Vagina (tissue), 2 donors: ENCODE measurements at places on chromosomes 1 and 21.

DNA sequence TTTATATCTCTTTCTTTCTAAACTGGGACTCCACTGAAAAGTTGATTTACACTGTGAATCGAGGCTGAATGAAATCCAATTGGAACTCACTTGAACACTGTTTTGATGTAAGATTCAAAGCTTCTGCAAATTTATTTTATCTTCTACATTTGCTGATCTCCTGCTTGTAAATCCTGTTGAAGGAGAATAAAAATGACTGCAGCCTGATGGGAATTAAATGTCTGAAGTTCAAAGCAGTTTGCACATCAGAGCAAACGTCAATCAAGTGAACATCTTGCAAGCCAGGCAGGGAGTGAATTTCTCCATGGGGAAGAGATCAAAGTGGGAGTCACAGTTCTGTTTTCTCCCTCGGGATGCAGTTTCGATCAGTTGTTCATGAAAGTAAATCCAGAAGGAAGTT is 127.2 kb downstream of the CACHD1 start:
- no peak overlapping the region for H3K27ac ChIP-seq
- DNase-seq, result no peak
- H3K4me1 ChIP-seq, result peaks cover 33% of the 10 kb centered on the region
- no peaks in the 10 kb centered on the region for H3K27me3 ChIP-seq
- H3K36me3 ChIP-seq, result no peaks in the 10 kb centered on the region

- DNase-seq, result no peak
- no peaks in the 10 kb centered on the region for H3K27me3 ChIP-seq
- H3K27ac ChIP-seq, result no peak overlapping the region
- no peaks in the 10 kb centered on the region for H3K4me1 ChIP-seq
Measured at GRCh38 chr1:245500546-245500945, 345.8 kb downstream of the KIF26B start.

DNA sequence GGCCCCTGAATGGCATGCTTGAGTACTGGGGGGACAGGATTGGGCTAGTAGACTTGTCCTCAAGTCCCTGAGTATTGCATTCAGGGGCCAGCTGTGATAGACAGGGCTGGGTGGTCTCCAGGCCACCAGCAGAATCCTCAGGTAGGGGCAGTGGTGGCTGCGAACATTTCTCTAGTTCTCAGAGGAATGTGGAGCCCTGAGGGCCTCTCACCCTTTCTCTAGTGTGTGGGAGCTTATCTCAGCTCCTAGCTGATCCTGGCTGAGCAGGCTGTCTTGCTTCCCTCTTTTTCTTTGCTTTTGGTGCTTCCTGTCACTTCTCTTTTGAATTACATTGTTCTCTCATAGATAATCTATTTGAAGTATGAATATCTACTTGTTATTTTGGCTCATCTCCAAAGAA is 30.0 kb upstream of the PM20D1 start:
- H3K4me1 ChIP-seq, result no peaks in the 10 kb centered on the region
- no peak for DNase-seq
- no peaks in the 10 kb centered on the region for H3K27me3 ChIP-seq
- H3K36me3 ChIP-seq, result no peaks in the 10 kb centered on the region
- H3K27ac ChIP-seq, result no peak overlapping the region

DNA sequence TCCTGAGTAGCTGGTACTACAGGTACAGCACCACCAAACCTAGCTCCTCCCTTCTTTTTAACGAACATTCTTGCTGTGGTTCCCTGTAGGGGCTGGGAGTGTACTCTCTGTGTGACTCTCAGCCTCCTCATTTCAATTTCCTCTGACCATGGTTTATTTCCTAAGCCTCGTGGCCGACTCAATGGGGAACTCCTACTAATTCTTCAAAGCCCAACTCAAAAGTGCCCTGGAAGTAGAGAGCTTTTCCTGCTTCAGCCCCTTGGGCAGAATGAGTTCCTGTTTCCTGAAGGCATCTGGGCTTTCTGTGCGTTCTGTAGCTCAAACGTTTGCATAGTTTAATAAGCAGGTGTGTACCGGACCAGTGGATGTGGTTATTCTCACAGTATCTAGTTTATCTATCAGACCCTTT is 70.9 kb upstream of the ACOT11 start:
- H3K4me1 ChIP-seq, result peaks cover 41% of the 10 kb centered on the region
- no peaks in the 10 kb centered on the region for H3K36me3 ChIP-seq
- H3K27me3 ChIP-seq, result no peaks in the 10 kb centered on the region
- no peak overlapping the region for H3K27ac ChIP-seq

- no peaks in the 10 kb centered on the region for H3K27me3 ChIP-seq
- no peak for DNase-seq
- H3K4me3 ChIP-seq, result no peak overlapping the region
- no peak overlapping the region for H3K27ac ChIP-seq
Measured at GRCh38 chr1:237779356-237779755, 111.4 kb downstream of the ZP4 start.

DNA sequence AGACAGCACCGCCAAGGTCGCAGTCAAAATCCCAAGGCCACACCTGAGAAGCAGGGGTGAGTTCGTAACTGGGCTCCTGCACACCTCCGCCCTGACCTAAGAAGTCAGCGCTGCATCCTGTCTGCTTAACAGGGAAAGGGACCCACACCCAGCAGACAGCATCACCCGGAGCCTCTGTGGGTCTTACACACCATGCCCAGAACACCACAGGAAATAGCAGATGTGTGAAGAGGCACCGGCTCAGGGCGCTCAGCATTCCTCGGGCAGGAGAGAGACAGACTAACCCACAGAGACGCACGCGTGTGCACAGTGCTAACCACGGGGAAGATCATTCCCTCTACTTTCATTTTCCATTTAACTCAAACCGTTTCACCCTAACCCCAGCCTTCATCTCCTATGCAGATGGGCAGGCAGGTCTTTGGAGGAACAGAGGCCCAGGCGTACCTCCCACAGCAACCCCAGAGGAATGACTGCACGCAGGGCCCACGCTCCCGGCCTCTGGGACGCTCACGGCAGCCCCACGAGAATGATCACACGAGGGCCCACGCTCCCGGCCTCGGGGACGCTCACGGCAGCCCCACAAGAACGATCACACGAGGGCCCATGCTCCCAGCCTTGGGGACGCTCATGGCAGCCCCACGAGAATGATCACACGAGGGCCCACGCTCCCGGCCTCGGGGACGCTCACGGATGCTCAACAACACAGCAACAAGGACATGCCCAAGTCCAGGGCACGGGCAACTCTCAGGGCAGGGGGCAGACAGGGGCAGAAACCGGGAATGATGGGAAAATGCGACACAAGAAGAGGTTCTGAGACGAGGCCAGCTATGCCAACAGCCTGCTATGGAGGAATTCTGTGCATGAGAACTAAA is 20.9 kb downstream of the POFUT2 start:
- peak; percentile 78 for DNase-seq
- peaks cover 72% of the 10 kb centered on the region for H3K36me3 ChIP-seq
- H3K4me3 ChIP-seq, result no peak overlapping the region
- no peaks in the 10 kb centered on the region for H3K27me3 ChIP-seq
- no peak overlapping the region for H3K27ac ChIP-seq

DNA sequence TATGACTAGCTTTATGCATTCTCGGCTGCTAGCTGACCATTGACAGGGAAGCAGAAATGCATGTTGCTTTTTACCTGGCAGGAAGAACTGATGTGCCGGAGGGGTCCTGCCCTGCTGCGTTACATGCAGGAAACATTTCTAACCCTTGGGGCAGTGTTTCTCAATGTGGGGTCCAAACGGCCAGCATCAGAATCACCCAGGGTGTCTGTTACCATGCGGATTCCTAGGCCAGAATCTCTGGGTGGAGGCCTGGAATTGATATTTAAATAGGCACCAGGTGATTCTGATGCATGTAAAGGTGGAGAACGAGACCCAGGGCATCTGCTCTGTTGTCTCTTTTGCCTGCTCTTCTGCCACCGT is 182.7 kb downstream of the PCP4 start:
- H3K36me3 ChIP-seq, result no peaks in the 10 kb centered on the region
- no peaks in the 10 kb centered on the region for H3K27me3 ChIP-seq
- H3K4me3 ChIP-seq, result no peak overlapping the region
- no peak for DNase-seq

- H3K36me3 ChIP-seq, result peaks cover 31% of the 10 kb centered on the region
- DNase-seq, result no peak
- no peaks in the 10 kb centered on the region for H3K27me3 ChIP-seq
- H3K4me1 ChIP-seq, result no peaks in the 10 kb centered on the region
- no peak overlapping the region for H3K4me3 ChIP-seq
Measured at GRCh38 chr1:174243451-174244000, 84.2 kb downstream of the RABGAP1L start.

DNA sequence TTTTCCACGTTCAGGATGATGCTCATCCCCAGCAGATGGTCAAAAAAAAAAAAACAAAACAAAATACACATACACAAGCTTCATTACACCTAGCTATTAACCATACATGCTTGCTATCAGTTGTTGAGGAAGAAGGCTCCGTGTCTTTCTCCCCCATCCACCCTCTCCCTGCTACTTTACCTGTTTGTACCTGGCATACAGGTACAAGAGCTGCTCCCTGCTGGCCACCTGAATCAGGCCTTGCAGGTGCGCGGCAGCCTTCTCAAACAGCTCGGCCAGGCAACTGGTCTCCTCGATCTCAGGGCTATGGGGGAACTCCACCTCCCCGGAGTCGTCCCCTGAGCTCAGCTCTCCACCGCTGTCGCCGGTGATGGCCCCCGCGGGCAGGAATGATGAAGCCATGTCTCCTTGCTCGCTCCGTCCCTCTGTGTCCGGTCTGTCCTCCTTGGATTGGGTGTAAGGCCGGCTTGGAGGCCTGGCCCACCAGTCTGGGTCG is 464 bp downstream of the ACBD6 start:
- H3K27me3 ChIP-seq, result no peaks in the 10 kb centered on the region
- H3K36me3 ChIP-seq, result no peaks in the 10 kb centered on the region
- peaks cover 33% of the 10 kb centered on the region for H3K4me1 ChIP-seq

- H3K27ac ChIP-seq, result no peak overlapping the region
- DNase-seq, result no peak
- H3K4me3 ChIP-seq, result no peak overlapping the region
- no peaks in the 10 kb centered on the region for H3K4me1 ChIP-seq
- H3K36me3 ChIP-seq, result no peaks in the 10 kb centered on the region
Measured at GRCh38 chr1:87986130-87986866, 657.6 kb downstream of the LMO4 start.

- no peaks in the 10 kb centered on the region for H3K27me3 ChIP-seq
- H3K36me3 ChIP-seq, result no peaks in the 10 kb centered on the region
- peaks cover 34% of the 10 kb centered on the region for H3K4me1 ChIP-seq
- no peak for DNase-seq
Measured at GRCh38 chr1:236064674-236065508, at the start of gene NID1. TSS of gene NID1 (minus strand) at chr1:236065090. CDS start at chr1:236065079, 11 bp downstream.

DNA sequence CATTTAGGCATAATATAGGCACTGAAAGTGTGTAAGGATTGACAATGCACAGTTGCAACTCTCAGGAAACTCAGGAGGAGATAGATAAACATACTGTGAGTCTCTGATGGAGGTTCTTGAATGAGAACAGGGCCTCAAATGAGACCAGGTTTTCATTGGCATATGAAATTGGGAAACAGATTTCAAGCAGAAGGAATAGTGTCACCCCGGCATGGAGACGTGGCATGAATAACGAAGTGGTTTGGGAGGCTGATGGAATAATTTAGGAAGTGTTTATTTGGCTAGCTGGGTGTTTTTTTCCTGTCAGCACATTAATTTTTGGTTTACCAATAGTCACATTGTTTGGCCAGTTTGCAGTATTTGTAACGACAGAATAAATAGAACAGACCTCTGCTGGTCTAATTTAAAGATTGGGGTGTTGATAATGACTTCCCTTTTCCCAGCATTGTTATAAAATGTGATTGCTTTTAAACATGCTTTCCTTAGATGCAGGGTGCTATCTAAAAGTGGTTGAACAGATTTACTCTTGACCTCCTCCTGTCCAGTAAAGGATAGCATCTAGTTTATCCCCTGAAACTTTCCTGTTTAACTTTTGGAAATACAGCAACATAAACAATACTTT is 132.0 kb downstream of the C1orf21 start:
- no peak overlapping the region for H3K4me3 ChIP-seq
- peaks cover 10% of the 10 kb centered on the region for H3K4me1 ChIP-seq
- H3K27ac ChIP-seq, result no peak overlapping the region

- DNase-seq, result no peak
- peaks cover 97% of the 10 kb centered on the region for H3K4me1 ChIP-seq
- H3K4me3 ChIP-seq, result no peak overlapping the region
- H3K27ac ChIP-seq, result peak overlapping the region; percentile 53
- no peaks in the 10 kb centered on the region for H3K27me3 ChIP-seq
- no peaks in the 10 kb centered on the region for H3K36me3 ChIP-seq
Measured at GRCh38 chr1:206693592-206693991, 8.9 kb downstream of the MAPKAPK2 start.

- H3K36me3 ChIP-seq, result no peaks in the 10 kb centered on the region
- no peak for DNase-seq
- no peak overlapping the region for H3K27ac ChIP-seq
- H3K27me3 ChIP-seq, result no peaks in the 10 kb centered on the region
- H3K4me1 ChIP-seq, result peaks cover 35% of the 10 kb centered on the region
Measured at GRCh38 chr1:209655411-209656231, 3.4 kb upstream of the LAMB3 start.

DNA sequence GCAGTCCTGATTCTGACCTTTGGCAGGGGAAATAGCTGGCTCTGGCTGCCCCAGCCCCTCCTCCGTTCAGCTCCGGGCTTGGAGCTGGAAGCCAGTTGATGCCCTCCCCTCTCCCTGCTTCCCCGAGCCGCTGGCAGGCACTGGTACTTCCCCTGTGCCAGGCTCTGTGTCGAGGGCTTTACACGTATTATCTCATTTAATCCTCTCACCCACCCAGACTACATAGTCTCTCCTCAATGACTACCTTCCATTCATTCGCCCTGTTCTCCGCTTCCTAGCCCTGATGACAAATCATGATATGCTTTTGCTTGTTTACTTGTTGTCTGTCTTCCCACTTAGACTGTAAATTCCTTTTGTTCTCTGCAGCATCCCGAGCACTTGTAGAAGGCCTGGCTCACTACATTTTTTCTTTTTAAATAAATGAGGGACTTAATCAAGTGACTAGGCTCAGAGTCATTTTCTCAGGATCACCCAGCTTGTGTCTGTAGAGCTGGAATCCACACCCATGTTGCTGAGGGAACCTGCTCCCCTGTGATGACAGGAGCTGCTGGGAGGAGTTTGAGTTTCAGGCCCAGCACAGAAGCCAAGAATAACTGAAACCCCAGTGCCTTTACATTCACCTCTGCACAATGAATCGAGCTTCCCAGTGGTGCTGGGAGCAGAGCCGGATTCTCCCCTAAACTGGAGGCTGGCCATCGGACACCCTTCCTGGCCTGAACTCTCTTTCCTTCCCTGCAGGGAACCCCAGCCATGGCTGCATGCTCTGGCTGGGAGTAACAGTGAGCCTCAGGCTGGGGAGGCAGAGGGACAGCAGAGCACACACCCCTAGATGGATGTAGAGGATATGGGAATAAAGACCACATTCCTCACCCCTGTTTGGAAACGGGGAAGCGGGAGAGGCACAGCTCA is 58.3 kb downstream of the UBIAD1 start:
- H3K36me3 ChIP-seq, result no peaks in the 10 kb centered on the region
- no peak for DNase-seq
- H3K4me1 ChIP-seq, result no peaks in the 10 kb centered on the region
- no peaks in the 10 kb centered on the region for H3K27me3 ChIP-seq

- no peak overlapping the region for H3K4me3 ChIP-seq
- no peak overlapping the region for H3K27ac ChIP-seq
- peaks cover 8% of the 10 kb centered on the region for H3K4me1 ChIP-seq
- no peaks in the 10 kb centered on the region for H3K36me3 ChIP-seq
Measured at GRCh38 chr1:222970040-222970439, 155.2 kb downstream of the DISP1 start.

GRCh38 chr1:55699228-55699627 is 484.1 kb upstream of the USP24 start:
- peaks cover 21% of the 10 kb centered on the region for H3K4me1 ChIP-seq
- DNase-seq, result no peak
- H3K27me3 ChIP-seq, result no peaks in the 10 kb centered on the region
- no peak overlapping the region for H3K27ac ChIP-seq
